Left renal pelvis (tissue), 4 donors: ENCODE measurements at places on chromosomes 16 and 17. TPM values are rescaled to one million over a fixed set of nuclear protein-coding genes. Genes with fewer than 3 reads are reported as not detected.

GRCh38 chr16:21023509-21024202, 123.1 kb downstream of the LYRM1 start:
- DNase-seq = no peak

GRCh38 chr17:50301891-50302584, 27.8 kb downstream of the TMEM92 start:
- DNase-seq = no peak

Gene MC1R
- polyA plus RNA-seq = 2.2 TPM

GRCh38 chr17:31511580-31511979, 120.1 kb downstream of the RAB11FIP4 start:
- DNase-seq = no peak

Gene WSCD1
- 14.6 TPM for polyA plus RNA-seq

DNA sequence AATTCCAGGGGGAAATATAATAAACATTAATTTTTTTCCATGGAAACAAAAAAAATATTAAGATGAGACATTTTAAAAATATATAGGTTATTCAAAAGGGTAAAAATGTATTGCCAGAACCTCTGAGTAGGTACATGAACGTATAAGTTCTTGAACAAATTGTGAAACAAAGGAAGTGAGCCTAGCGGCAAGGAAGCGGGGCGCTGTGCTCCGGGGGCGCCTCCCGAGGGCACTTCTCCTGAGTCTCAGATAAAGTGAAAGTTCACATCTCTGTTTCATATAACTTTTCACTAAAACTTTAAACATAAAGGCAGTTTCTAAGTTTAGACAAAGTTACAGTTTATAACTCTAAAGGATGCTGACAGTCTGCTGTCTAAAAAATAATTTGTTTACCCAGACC, 52.3 kb downstream of the TNRC6C start:
- DNase-seq = no peak

Gene PLA2G10
- polyA plus RNA-seq = 0.14 TPM

GRCh38 chr16:85504242-85504641, 108.9 kb upstream of the GSE1 start:
- DNase-seq = no peak

- DNase-seq = no peak
Measured at GRCh38 chr17:30300818-30301217, 9.1 kb upstream of the BLMH start.

GRCh38 chr17:49992933-49993422, 2.0 kb downstream of the DLX3 start:
- no peak for DNase-seq

DNA sequence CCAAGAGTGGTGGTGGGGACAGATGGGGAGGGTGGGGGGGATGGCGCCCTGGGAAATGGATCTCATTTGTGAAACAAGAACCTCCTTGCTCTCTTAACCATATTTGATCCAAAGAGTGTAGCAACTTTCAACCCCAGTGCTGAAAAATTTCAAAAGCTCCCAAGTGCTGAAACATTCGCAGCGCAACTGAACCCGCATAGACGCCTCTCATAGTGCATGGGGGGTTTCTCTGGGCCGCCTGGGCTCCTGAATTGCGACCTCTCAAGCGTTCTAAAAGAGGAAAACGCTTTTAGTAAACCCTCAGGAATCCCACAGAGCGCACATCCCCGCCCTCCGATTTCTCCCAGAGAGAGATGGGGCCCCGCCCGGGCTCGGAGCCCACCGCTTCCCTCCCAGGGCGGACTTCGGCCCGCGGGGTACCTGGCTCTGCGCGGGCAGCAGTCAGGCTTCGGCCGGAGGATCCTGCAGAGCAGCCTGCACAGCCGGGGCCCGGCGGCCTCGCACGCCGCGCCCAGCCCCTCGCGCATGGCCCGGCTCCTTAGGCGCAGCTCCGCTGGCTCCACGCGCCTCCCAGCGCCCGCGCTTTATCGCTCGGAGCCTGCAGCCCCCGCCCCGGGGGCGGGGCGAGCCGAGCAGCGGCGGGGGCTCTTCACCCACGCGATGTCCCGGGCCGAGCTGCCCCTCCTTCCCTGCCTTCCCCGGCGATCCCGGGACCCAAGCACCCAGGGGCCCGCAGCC, 7.0 kb downstream of the NOS2 start:
- no peak for DNase-seq
